ENCODE measurements at places on chromosomes 3 and 15.

DNA sequence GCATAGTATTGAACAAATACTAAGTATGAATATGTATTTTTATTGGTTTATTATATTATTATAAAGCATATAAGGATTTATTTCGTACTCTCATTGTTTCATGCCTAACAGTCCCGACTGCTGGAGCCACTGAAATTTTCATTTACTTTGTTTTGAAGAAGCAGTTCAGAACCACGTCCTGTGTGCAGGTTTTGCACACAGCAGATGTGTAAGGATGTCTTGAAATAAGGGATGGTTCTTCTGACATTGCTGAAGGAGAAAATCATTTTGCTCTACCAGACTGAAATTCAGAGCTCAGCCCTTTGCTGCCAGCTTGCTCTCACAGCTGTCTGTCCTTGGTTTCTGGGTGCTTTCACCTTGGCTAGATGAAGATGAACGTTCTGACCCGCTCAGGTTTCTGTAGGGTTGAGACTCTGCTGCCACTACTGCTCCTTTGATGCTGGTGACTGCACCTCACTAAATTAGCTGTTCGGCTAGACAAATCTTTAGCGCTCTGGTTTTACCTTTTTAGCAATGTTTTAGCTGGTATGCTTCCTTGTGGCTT is 54.2 kb downstream of the UBE2E1 start:
- DNase-seq = no peak

DNA sequence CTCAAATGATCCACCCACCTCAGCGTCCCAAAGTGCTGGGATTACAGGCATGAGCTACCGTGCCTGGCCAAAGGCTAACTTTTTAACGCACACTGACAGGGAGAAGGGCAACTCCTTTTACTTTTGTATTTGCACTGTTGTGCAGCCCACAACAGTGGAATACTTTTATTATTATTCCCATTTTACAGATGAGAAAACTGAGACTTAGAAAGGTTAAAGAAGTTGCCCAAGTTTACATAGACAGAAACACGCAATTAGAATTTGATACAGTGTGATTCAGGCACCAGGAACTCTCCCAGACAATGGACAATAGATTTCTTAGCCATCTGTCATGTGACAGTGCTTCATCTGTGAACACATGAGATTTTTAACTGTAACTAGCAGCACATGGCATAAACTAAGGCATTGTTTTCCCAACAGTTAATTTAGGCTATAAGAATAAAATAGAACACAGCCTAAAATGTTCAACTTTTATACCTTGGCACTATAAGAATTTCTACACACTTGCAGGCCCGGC is 18.8 kb downstream of the STAG1 start:
- DNase-seq = no peak

DNA sequence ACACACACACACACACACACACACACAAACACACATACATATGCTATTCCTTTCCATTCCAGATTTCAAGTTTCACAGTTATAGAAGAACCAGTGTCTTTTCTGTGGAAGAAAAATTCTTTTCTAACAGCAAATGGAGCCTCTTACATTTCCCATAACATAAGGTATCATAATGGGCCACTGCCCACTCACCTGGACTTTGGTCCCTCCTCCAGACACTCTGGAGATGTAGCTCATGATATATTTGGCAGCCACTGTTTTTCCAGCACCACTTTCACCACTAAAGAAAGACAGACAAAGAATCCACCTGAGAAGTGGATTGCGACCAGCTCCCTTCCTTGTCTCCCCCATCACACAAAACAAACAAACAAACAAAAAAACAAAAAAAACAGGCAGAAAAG is 29.8 kb downstream of the LDHAL6B start:
- no peak for DNase-seq

GRCh38 chr3:40232626-40233025 is 76.9 kb upstream of the EIF1B start:
- DNase-seq = no peak

DNA sequence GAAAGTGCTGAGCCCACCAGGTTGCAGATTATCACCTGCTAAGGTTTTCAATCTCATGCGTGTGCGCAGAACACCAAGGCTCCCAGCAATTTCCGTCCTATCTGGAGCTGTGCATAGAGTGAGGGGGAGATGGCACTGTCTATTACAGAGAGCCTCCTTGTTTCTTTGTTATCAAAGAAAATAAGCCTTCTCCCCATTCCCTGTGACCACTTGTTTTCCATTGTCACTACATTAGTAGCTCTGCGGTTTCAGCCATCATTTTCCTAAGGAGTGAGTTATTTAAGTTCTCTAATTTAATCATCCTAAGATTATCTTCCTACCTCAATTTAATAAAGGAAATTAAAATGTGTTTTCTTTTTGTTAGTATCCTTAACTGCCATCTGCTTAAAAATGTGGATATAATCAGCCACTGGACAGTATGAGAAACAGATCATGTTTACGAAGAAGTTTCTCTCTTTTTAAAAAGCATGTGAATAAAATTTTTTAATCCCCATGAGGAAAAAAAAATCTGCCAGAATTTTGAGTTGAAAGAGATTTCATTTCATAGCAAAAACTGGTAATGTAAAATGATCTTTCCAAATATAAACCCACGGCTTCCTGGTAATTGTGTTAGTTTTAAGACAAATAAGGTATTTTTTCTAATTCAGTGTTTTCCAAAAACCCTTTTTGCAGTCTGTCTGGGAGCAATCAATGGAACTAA is 172.3 kb upstream of the UBE2E1 start:
- no peak for DNase-seq

Data from adipocyte (in vitro differentiated cells).